ENCODE measurements at places on chromosomes 13 and 19.
A peak's percentile ranks its signal among the peaks of the same experiment; 100 is the strongest.

DNA sequence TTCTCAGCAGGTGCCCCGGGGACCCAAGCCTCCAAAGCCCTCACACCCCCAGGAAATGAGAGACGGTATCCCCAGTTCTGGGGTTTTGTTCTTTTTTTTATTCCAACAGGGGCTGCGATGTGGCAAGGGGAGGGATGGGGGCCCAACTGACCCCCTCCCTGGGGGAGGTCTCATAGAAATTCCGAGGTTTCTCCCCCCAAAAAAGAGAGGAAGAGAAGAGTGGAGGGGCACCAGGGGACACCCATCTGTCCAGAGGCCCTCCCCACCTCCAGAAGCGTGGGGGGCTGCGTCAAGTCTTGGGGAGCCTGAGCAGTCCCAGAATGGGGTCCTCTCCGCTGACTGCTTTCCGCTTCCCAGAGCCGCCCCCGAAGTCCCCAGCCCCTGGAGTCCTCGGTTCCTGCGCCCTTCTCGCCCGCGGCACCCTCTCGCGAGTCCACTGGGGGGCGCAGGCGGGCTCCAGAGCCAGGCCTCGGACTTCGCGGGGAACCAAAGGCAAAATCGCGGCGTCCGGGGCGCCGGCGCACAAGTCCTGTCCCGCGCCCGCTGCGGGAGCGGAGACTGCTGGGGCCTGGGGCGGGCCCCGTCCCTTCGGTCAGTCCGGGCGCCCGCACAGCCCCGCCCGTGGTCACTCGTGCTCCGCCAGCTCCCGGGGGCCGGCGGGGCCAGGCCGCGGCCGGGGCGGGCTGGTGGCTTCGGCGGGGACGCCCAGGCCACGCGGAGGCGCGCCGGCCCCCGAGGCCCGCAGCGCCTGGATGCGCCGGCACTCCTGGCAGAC, 4.4 kb upstream of the ATP1A3 start:
- DNase-seq = no peak

DNA sequence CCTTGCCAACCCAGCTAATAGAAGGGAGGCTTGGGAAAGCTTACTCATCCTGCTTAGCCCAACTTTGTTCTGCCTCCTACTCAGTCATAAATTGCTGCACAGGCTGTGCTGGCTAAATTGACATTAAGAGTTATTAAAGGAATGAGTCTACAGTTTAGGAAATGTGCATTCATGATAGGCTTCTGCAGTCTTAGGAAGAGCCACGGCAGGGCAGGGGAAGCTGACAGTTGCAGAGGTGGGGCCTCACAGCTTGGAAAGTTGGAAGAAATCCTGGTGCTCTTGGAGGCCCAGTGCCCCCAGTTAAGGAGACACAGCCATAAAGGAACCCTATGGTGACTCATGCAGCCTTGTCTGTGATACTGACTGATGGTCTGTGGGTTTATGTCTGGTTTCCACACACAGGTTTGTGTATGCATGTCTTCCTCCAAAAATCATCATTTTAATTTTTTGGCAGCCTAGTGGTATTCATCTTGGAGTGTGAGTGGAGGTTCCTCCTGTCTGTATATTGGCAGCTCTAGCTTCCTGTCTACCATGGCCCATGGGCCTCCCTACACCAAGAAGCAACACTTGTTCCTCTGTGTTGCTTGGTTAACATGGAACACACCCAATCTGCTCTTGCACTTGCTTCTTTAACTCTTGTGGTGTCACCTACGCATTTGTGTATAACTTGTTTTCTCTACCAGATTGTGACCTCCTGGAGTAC, 135.0 kb upstream of the KL start:
- peak; percentile 77 for DNase-seq

GRCh38 chr13:100828226-100828625, 153.6 kb upstream of the TMTC4 start:
- DNase-seq = no peak

- no peak for DNase-seq
Measured at GRCh38 chr13:84661718-84662117, 779.4 kb upstream of the SLITRK1 start.

- DNase-seq = no peak
Measured at GRCh38 chr19:45601524-45602374, at the start of gene GPR4. TSS of gene GPR4 (minus strand) at chr19:45602212. CDS start at chr19:45591866, 10,346 bp downstream.

DNA sequence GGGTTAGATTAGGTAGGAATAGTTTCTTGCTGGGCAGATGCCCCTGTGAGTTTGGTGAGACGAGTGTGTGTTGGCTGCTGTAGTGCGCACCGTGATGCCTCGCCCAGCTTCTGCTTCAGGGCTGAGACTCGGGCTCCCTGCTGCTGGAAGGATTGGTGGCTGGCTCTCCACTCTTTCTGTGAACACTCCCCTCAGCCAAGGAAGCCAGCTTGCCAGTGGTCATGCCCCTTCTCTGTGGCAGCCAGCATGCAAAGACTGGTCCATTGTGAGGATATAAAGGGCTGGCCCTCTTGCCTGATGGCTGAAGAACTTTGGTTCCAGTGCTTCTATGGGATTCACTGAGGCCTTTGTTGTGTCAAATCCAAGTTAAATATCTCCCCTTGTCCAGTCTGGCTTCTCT, 2.9 kb upstream of the HTR2A start:
- DNase-seq = no peak

DNA sequence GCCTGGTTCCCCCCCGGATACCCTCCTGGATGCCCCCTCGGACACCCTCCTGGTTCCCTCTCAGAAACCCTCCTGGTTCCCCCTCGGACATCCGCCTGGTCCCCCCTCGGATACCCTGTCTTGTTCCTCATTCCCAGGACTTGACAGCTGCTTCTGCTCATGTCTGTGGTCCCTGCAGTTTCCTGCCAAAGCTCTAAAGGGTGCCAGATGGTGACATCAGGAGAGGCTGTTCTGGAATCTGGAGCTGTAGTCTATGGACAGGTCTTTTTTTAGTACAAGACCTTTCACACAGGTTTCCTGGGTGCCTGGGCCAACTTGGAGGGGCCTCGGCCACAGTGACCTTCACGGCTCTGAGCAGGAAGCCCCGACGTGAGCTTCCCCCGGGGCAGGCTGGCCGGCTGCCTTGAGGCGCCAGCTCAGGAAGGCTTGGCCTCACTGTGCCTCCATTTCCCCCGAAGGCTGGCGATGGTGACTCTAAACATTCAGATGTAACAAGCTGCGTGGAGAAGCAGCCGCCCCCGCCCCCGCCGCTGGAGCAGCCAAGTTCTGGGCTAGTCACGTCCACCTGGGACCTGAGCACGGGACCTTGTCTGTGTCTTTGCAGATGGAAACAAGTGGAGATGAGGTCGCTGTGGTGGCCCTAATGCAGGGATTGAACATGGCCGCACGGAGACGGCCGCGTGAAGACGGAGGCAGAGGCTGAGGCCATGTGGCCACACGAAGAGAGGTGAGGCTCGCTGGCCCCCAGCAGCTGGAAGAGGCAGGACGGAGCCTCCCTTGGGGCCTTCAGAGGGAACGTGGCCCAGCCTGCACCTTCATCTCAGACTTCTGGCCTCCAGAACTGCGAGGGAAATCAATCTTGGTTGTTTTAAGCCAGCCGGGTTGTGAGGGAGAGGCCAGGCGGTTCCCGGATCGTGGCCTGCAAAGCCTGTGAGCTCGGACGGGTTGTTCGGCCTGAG, 12.7 kb downstream of the SGTA start:
- no peak for DNase-seq

- DNase-seq = no peak
Measured at GRCh38 chr19:32222556-32222955, 122.9 kb upstream of the ZNF507 start.

DNA sequence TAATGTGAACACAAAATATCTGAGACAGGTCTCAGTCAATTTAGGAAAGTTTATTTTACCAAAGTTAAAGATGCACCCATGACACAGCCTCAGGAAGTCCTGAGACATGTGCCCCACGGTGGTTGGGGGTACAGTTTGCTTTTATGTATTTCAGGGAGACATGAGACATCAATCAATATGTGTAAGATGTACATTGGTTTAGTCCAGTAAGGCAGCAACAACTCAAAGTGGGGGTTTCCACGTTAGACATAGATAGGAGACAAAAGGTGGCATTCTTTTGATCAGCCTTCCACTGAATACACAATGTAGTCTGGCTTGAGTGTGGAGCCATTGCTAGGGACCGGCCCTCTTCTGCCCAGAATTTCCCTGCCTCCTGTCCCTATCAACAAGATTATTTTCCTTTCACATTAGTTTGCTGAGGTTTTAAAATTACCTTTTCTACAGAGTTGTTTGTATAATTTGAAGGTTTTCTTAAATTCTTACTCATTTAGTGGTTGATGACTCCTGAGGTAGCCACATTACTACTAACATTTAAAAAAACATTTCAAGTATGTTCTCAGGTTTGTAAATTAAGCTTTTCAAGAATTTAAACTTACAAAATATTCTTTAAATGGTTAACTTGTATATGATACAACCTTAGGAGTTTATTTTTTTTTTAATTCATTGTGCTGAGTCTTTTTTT, 33.2 kb downstream of the RNASEH2B start:
- DNase-seq = no peak

DNA sequence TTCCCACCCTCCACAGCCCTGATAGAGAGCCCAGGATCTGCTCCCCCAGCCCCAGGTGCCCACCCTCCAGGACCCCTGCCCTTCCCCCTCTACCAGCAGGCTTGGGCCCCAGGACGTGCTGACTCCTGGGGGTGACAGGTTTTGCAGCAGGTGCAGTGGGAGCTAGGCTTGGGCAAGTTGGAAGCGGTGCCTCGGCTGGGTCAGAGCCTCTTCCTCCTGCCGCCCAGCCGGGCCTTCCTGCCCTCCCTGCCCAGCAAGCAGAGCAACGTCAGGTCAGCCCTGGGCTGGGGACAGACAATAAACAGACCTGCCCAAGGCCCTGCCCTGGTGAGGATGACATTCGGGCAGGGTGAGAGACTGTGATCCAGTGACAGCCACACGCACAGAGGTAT, 9.2 kb upstream of the NCCRP1 start:
- no peak for DNase-seq

- DNase-seq = no peak
Measured at GRCh38 chr13:60000976-60001375, 162.8 kb downstream of the DIAPH3 start.

DNA sequence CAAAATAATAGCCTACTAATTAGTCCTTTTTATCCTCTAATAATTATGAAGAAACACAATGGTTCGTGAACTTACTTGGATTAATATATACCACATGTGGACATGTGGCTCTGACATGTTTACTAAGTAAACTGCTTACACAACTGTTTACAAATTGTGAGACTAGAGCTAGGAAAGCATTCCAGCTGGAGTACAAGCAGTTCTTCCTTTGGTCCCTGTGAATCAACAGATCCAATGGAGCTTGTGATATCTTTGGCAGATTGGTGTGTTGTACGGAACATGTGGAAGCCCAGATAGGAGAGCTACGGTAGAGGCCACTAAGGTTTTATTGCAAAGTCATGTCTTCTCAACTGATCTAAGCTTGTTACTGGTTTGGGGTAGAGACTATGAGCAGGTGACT, 145.5 kb upstream of the SPRY2 start:
- DNase-seq = no peak

DNA sequence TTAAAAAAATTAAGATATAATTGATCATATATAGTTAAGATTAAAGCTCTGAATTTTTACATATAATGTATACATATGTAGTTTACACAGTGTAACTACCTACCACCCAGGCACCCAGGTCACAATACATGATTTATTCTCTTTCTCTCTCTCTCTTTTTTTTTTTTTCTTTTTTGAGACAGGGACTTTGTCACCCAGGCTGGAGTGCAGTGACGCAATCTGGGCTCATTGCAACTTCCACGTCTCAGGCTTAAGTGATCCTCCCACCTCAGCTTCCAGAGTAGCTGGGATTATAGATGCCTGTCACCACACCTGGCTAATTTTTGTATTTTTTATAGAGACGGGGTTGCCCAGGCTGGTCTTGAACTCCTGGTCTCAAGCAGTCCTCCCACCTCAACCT, 18.8 kb upstream of the CLASRP start:
- DNase-seq = no peak

GRCh38 chr19:3698386-3698950, 1.8 kb downstream of the PIP5K1C start:
- DNase-seq = no peak

GRCh38 chr19:38842439-38843174, 7.2 kb downstream of the HNRNPL start:
- no peak for DNase-seq

GRCh38 chr13:70088926-70089325, 18.7 kb upstream of the ATXN8OS start:
- DNase-seq = no peak

GRCh38 chr13:97432232-97432916, 1.6 kb upstream of the RAP2A start:
- DNase-seq = no peak

GRCh38 chr19:49574206-49574755, 6.1 kb downstream of the NOSIP start:
- no peak for DNase-seq

DNA sequence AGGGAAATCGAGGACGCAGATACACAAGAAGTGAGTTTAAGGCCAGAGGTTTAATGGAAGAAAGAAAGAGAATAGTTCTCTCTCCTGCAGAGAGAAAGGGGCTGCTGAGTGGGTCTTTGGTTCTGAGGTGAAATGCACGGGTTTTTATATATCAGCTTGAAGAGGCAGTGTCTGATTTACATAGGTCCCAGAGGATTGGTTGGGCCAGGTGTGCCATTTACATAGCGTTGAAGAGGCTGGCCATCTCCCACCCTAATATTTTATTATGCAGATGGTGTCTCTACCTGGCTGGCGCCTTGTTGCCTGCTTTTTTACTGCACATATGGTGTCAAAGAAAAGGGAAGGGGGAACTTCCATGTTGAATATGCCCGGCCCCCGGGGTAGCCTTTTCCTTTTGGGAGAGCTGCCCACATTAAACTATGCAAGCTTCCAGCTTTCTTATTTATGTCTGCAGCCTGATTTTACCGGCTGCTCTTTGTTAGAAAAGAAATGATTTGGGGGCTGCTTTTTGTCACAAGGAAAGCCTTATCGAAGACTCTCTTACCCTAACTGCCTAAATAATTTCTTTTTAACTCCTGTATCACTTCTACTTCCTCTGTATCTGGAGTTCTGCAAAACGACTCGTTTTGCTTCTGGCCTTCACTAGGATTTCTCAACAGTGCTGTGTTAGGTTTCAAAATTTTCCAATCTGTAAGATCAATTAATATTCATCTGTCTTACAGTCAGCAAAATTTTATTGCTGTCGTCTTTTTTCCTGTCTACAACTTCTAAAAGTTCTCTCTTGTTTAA, 268.5 kb downstream of the B3GLCT start:
- no peak for DNase-seq

GRCh38 chr19:44753932-44754749, 5.6 kb downstream of the BCL3 start:
- no peak for DNase-seq

- no peak for DNase-seq
Measured at GRCh38 chr19:3034406-3034655, 5.3 kb upstream of the TLE2 start.

GRCh38 chr19:11031421-11032070, 57.7 kb upstream of the LDLR start:
- no peak for DNase-seq

DNA sequence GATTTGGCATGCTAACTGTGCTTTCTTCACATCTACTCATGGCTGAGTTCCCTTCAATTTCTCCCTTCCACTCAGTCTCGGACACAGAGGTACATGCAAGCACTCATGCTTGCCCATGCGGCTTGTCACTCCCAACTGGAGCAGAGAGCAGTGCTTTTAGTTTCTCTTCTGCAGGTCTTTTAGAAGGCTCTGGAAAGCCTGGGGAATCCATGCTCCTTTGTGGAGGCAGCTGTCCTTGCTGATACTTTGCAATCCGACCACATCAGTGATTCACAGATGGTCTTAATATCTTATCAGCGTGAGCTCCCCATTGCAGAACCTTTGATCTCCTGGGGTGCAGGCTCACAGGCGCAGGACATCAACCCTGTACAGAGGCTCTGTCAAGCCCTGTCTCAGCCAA, 203.9 kb downstream of the COL4A1 start:
- DNase-seq = no peak

GRCh38 chr13:23447927-23448326, 14.4 kb upstream of the SACS start:
- DNase-seq = no peak

Measured in putamen (tissue), 1 donor.